ENCODE measurements at places on chromosomes 6 and 20.

DNA sequence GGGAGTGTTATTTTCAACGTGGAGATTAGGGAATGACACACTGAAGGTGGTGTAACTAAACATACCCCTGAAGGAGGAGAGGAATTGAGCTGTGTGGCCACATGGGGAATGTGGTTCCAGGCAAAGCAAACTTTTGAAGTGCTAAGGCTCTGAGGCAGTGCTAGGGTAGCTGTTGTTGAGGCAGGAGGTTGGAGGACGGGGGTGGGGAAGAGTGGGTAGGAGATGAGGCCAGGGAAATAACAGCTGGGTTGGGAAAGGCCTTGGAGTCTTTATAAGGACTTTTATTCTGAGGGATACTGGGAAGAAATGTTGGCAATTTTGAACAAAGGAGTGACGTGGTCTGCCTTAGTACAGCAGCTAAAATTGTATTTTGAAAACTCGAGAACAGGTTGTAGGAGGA, 13.0 kb downstream of the RPRD1B start:
- DNase-seq = no peak

DNA sequence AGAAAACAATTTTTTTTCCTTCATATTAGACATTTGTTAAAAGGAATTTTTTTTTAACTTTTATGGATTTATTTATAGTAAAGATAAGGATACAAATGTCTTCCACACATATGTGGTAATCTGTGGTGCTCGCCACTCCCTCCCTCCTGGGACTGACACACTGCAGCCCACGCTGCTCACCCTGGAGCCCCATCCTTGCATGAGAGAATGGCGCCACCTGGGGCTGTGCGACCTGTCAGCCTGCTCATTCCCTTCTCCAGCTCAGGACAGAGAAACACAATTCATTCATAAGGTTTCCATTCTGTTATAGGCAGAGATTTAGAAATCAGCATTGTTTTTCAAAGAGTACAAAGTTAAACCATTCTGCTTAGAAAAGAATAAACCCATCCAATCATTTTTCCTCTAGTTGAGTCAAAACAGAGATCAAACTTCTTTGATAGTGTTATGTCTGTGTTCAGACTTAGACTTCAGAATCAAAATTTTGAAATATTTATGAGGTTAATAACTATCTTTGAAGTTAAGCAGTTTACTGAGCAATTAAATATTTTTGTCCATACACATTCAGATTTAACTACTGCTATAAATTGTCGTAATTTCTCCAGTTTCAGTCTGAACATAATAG, 42.8 kb upstream of the DYNLRB1 start:
- DNase-seq = no peak

DNA sequence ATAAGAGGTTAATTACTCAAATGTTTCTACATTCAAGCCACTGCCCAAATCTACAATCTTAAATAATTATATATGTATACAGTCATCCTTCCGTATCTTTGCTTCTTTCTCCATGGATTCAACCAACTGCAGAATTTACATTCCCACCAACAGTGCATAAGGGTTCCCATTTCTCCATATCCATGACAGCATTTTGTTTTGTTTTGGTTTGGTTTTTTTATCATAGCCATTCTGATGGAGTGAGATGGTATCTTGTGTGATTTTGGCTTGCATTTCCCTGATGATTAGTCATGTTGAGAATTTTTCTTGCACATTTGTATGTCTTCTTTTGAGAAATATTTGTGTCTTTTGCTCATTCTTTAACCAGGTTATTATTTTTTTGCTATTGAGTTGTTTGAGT, 198.5 kb downstream of the C6orf118 start:
- no peak for DNase-seq

- DNase-seq = no peak
Measured at GRCh38 chr6:747921-748320, 55.0 kb upstream of the EXOC2 start.

DNA sequence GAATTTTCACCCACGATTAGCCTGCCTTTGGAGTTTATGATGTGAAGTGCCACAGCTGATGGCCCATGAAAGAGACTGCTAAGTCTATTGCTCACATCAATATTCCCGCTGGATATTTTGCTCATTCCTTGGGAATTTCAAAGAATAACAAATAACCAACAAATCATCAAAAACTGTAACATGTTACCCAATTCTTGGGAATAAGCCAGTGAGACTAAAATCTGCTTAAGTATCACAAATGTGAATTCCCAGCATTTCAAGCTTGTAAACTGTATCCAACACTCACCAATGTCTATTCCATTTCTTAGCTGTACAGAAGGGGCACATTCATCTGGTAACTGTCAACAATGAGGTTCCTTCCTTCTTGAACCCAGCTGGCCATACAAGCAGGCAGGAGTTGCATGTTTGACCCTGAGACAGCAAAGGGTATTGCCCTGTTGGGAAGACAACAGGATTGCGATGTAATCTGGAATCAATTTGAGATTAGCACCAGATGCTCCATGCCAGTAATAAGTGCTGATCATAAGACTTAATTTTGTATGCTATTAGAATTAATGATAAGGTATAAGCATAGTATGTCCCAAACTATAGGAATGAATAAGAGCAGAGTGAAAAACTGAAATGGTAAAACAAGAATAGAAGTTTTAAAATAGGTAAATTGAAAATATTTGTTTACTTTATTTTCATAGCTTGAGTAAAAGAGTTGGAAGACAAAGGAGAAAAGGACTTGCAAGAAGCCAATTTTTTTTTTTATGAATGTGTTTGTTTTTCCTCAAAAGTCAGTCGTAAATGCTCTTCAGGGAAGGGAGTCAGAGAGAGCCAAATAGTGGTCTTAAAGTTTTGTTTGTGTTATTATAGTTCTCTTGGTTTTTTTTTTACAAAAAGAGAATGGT, 58.8 kb downstream of the RSPO3 start:
- no peak for DNase-seq
